Left forelimb (tissue), 1 donor: ENCODE measurements at places on chromosomes 6 and 20.

- no peak for DNase-seq
Measured at GRCh38 chr6:168507297-168507696, 66.3 kb downstream of the SMOC2 start.

DNA sequence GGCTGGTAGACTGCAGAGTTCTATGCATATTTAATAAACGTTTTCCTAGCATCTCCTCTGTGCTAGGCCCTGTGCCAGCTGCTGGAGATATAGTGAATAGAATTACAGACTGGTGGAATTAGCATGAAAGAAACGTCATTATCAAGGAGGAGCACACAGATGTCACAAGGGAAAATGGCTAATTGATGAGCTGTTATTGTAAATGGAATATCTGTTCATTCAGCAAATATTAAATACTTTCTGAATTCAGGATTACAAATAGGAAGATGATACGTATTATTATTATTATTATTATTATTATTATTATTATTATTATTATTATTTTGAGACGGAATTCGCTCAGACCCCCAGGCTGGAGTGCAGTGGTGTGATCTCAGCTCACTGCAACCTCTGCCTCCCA is 1.2 kb downstream of the AAR2 start:
- DNase-seq, result no peak

DNA sequence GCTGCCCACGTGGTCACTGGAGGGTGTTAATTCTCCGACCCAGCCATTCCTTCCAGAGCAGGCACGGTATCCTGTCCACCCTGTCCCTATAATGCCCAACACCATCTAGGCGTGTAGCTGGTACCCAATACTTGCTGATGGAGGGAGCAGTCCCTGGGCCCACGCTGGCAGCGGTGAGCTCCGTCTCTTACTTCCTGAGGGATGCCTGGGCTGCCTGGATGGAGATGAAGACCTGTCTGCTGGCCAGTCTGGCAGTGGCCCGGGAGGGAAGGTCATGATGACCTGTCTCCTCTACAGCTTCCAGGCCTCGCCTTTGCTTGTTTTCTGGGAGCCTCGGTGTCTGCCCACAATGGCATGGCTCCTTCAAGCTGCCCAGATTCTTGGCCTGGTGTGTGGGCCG is 297.9 kb upstream of the SUPT3H start:
- no peak for DNase-seq

DNA sequence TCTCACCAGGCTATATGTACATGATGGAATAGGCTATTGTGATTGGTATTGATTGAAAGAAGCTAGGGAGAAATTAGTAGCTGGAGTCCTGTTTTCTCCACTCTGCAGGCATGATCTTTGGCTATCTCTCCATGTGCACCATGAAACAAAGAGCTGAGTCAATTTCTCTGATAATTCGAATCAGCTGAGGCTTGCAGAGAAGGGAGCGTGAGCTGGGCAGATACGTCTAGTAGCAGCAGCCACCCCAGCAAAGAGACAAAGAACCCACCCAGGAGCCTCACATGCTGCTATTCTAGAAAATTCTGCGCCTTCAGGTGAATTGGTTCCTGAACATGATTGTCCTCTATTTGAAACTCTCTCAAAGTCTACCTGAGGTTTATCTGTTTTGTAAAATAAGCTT is 6.9 kb upstream of the SGK1 start:
- DNase-seq, result no peak

GRCh38 chr6:5031150-5031549 is 27.3 kb upstream of the RPP40 start:
- no peak for DNase-seq

DNA sequence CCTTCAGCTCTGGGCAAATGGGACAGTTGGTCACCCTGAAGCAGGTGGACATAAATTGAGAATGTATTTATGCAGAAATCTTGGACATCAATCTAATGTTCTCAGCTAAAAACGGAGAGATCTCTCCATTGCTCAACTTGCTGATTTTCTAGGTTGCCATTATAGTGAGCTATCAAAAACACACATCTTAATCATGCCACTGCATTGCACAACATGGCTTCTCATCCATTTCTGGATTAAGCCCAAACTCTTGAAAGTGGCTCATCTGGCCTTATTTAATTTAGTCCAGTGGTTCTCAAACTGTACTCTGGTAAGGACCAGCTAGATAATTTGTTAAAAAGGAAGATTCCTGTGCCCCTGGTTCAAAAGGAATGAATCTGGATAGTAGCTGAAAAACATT is 324.9 kb upstream of the CITED2 start:
- no peak for DNase-seq

GRCh38 chr20:14991023-14991422 is 653.6 kb upstream of the FLRT3 start:
- DNase-seq, result no peak

- DNase-seq, result no peak
Measured at GRCh38 chr20:63241272-63241671, 5.6 kb downstream of the BIRC7 start.

DNA sequence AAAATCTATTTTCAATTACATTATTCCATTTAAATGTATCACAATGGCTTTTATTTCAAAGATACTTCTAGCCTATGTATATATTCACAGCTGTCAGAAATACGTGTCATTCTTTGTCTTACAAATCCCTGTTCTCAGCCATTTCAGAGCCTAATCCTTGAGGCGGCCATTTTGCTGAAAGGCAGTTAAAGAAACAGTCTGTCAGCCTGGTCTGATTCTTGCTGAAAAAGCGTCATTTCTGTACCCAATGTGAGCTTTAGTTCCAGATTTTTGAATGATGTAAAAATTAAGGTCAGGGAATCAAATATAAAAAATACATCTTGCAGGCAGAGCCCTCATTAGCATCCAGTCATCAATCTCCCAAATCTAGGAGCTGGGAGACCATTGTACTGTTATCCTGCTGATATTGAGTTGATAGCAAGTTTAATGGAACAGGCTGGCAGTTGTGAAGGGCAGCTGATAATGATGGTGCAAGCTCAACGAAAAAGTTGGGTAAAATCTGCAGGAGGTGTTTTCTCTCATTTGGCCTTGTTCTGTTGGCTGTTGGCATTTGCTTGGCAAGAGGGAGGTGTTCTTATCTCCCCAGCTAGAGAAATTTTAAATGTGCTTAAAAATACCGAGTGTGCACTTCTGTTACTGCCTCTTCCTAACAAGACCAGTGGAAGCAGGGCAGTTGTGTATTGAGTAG is 314.8 kb downstream of the SOX4 start:
- DNase-seq, result no peak

GRCh38 chr6:132977413-132977812 is 163.0 kb downstream of the RPS12 start:
- DNase-seq, result no peak

DNA sequence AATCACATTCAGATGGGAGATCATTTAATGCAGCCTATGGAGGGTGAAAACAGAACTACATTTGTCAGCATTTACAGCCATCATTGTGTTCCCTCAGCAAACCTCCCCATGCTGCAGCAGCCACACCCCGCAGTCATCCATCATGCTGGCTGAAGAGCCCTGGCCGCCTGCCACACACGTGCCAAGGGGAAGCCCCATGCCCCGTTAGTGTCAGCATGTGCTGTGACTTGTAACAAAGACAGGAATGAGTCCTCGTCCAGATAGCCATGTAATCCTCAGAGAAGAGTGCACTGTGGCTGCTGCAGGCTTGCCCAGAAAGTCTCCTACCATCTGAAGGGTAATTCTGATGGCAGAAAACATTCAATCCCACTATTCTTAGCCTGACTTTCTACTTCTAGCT is 1097.8 kb downstream of the KIF16B start:
- DNase-seq, result no peak

GRCh38 chr6:45921691-45922281 is 93.9 kb downstream of the CLIC5 start:
- no peak for DNase-seq

DNA sequence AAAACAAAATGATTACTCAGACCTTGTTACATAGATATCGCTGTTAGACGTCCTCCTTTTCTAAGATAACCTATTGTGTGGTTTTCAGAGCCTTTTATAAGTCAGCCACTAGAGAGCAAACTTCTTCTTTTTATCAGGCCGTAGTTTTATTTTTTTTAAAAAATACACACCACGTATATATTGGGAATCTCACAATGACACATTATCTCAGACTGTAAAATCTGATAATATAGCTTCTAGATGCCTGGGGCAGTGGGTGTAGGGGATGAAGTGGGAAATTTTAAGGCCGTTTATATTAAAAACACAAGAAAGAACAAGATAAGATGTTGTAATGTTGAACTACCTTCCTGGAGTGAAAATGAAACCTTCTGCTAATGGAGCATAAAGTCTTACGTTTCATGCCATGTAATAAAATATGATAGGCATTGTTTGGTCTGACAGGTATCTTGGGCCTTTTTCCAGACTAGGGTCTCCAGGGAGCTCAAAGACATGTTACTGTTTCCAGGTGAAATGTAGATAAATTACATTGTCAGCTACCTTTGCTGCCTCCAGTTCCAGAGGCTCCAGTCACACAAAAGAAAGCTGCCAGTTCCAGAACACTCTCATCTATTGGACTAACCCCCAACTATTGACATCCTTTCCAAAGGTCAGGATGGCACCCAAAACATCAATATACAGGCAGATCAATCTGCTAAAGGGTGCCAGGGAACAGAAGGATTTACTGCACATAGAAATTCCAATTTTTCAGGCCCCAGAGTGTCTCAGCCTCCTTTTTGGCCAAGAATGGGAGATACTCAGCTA is 130.2 kb upstream of the AKIRIN2 start:
- DNase-seq, result no peak

- DNase-seq, result no peak
Measured at GRCh38 chr6:132405143-132405915, 4.1 kb upstream of the MOXD1 start.

- DNase-seq, result no peak
Measured at GRCh38 chr6:148954934-148955333, 208.1 kb downstream of the UST start.

DNA sequence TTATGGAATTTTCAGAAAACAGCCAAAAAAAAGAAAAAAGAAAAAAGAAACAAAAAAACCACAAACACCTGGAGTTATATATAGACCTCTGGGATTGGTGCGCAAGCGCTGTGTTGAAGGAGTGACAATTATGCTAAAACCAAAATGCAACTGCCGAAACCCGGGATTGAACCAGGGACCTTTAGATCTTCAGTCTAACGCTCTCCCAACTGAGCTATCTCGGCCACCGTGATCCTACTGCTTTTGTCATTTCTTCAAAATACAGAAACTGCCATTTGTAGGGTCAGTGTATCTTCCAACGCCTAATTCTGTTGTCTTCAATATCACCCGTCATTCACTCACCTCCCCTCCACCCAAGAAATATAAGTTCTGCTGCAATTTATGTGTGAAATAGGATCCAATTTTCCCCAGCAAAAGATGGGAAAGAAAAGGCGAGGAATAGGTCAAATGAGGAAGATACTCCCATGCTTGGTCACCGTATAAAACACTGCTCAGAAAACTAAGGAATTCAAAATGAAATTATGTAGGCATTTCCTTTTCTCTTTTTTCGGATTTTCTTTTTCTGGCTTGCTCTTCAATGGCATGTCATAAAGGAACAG is 116.0 kb downstream of the TRIM27 start:
- DNase-seq, result no peak

DNA sequence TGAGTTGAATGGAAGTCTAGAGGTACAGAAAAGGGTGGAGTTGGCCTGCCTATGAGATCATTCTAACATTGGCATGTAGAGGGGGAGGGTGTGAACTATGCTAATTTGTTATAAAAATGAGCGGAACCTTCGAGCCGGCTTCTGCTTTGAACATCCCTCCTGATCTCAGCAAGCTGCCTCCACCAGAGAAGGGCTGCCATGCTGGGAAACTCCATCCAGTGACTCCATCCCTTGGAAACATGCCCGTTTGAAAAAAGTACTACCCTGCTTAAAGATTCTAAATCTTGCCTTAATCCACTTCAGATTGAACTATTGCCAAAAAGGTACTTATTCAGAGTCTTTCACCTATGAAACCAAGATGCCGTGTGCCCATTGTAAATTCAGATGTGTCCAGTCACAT is 43.6 kb upstream of the TMEM170B start:
- no peak for DNase-seq

GRCh38 chr20:59920944-59921343 is 12.5 kb downstream of the SYCP2 start:
- DNase-seq, result no peak

GRCh38 chr20:56299362-56299761 is 50.8 kb downstream of the MC3R start:
- DNase-seq, result no peak

DNA sequence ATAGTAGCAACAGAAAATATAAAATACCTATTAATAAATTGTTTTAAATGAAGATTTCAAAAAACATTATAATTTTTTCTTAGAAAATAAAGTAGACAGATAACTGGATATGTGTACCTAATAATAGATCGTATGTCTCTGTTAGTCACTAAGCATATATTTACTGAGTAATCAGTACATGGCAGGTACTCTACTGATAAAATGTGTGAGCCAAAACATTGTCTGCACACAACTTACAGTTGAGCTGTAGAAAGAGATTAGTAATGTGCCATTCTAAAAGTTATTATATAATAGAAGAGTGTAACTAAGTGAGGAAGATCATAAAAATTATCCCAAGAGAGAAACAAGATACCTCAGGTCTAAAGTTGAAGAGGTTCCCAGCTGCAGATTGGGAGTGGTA is 929.9 kb upstream of the EPHA7 start:
- no peak for DNase-seq

DNA sequence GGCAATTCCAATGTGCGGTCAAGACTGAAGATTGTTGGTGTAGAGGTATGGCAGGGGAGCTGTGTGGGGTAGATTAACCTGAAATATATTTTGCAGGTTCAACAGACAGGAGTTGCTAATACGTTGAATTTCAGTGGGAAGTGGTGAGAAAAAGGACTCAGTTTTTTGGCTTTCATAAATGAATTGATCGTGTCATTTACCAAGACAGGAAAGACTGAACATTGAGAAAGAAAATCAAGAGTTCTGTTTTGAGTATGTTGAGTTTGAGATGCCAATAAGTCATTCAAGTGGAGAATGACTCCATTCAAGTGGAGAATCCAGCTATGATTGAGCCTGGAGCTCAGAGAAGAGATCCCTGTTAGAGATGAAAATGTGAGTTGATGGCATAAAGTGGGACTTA is 31.1 kb downstream of the NFYA start:
- DNase-seq, result no peak

GRCh38 chr6:28281288-28282064 is at the start of gene PGBD1:
PGBD1 (plus strand) TSS chr6:28281572; CDS start chr6:28283814, 2,242 bp downstream.
- peak; percentile 83 for DNase-seq
